ENCODE measurements at places on chromosomes 7 and 10. TPM values are rescaled to one million over a fixed set of nuclear protein-coding genes. Genes with fewer than 3 reads are reported as not detected.

Gene PDE6C
- not detected for total RNA-seq

Gene CALHM3
- total RNA-seq, result 13.1 TPM

Gene MMP21
- total RNA-seq, result not detected

- H3K27me3 ChIP-seq, result peaks cover 60% of the 10 kb centered on the region
- H3K4me1 ChIP-seq, result no peaks in the 10 kb centered on the region
- no peaks in the 10 kb centered on the region for H3K36me3 ChIP-seq
- no peak overlapping the region for H3K27ac ChIP-seq
Measured at GRCh38 chr10:129939416-129940275, 24.4 kb downstream of the EBF3 start.

GRCh38 chr10:98265403-98266378 lies 2.3 kb downstream of the LOXL4 start:
- H3K4me3 ChIP-seq, result no peak overlapping the region
- no peaks in the 10 kb centered on the region for H3K36me3 ChIP-seq
- DNase-seq, result no peak
- H3K27me3 ChIP-seq, result no peaks in the 10 kb centered on the region

- peak; percentile 62 for DNase-seq
- H3K27ac ChIP-seq, result no peak overlapping the region
- no peak overlapping the region for H3K4me3 ChIP-seq
Measured at GRCh38 chr10:114538181-114538906, 119.7 kb downstream of the ABLIM1 start.

- peaks cover 25% of the 10 kb centered on the region for H3K4me1 ChIP-seq
- no peak for DNase-seq
- H3K27ac ChIP-seq, result peak overlapping the region; percentile 47
- no peak overlapping the region for H3K4me3 ChIP-seq
Measured at GRCh38 chr7:22597844-22598243, 97.9 kb upstream of the STEAP1B start.

DNA sequence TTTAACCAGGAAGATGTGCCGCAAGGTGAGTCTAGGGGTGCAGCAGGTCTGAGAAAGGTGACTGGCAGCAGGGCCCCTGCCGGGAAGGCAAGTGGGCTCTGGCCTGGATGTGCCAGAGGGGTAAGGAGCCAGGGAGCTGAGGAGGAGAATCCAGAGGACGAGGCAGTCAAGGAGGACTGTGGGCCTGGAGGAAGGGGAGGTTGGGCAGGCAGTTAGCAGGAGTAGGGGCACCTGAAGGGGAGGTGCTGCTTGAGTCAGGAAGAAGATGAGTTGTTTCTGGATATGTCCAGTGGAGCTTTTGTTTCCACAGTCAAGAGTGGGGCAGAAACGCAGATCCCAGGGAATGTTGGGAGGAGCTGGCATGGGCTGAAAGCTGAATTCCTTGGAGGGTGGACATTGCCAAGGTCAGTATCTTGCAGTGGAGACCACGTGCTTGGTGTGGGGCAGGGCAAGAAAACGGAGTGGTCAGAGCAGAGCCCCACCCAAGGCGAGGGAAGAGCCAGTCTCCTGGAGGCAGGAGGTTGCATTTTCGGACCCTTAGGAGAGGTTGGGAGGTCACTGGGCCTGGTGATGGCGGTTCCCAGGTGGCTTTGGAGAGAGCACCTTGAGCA lies 34.0 kb downstream of the MINDY4 start:
- H3K27ac ChIP-seq, result no peak overlapping the region
- H3K4me1 ChIP-seq, result peaks cover 17% of the 10 kb centered on the region
- no peak overlapping the region for H3K4me3 ChIP-seq
- DNase-seq, result no peak

DNA sequence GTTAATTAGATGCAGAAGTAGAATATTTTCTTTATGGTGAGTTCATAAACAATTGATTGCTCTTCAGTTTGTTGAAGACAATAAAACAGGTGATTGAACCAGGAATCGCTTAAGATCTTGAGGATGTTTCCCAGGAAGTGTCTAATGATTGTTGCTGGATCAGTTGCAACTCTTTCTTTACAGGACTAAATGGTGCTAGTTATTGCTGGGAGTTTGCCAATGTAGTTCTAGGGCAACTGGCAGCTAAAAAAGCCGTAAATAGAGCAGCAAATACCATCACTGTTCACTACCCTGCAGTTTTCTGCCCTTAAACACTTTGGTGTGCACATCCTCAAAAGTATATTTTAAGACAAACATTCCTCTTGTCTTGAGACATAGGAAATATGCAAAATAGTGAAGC lies 119.2 kb upstream of the ANK3 start:
- no peaks in the 10 kb centered on the region for H3K36me3 ChIP-seq
- no peak overlapping the region for H3K27ac ChIP-seq
- no peak for DNase-seq
- H3K4me1 ChIP-seq, result no peaks in the 10 kb centered on the region
- no peaks in the 10 kb centered on the region for H3K27me3 ChIP-seq

GRCh38 chr7:22588351-22588750 lies 88.4 kb upstream of the STEAP1B start:
- peaks cover 32% of the 10 kb centered on the region for H3K4me1 ChIP-seq
- no peaks in the 10 kb centered on the region for H3K36me3 ChIP-seq
- H3K4me3 ChIP-seq, result no peak overlapping the region
- H3K27ac ChIP-seq, result no peak overlapping the region
- DNase-seq, result no peak
- no peaks in the 10 kb centered on the region for H3K27me3 ChIP-seq

Data from PC-9 (cell line).